HT-29 (cell line): ENCODE measurements at places on chromosomes 13 and 19. TPM values are rescaled to one million over a fixed set of nuclear protein-coding genes. Genes with fewer than 3 reads are reported as not detected.
A peak's percentile ranks its signal among the peaks of the same experiment; 100 is the strongest.

Gene RCBTB2
- 1.0 and 2.9 TPM in 2 replicates for total RNA-seq

Gene CYP4F2
- 0.18 TPM in 1 of 2 replicates, not detected in the other for total RNA-seq

DNA sequence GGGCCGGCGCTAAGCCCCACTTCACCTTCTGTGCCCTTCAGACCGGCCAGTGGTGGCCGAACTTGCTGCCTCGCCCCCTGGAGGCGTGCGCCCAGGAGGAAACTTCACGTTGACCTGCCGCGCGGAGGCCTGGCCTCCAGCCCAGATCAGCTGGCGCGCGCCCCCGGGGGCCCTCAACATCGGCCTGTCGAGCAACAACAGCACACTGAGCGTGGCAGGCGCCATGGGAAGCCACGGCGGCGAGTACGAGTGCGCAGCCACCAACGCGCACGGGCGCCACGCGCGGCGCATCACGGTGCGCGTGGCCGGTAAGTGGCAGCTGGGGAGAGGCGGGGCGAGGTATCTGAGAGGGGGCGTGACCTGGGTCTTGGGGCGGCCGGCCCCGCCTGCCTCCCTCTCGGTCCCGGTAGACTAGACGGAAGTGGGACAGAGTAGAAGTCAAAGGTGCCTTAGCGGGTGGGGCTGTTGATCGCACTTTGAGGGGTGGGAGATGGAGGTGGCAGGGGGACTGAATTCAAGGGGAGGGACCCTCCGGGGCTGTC lies 5.6 kb downstream of the ICAM5 start:
- DNase-seq: no peak

DNA sequence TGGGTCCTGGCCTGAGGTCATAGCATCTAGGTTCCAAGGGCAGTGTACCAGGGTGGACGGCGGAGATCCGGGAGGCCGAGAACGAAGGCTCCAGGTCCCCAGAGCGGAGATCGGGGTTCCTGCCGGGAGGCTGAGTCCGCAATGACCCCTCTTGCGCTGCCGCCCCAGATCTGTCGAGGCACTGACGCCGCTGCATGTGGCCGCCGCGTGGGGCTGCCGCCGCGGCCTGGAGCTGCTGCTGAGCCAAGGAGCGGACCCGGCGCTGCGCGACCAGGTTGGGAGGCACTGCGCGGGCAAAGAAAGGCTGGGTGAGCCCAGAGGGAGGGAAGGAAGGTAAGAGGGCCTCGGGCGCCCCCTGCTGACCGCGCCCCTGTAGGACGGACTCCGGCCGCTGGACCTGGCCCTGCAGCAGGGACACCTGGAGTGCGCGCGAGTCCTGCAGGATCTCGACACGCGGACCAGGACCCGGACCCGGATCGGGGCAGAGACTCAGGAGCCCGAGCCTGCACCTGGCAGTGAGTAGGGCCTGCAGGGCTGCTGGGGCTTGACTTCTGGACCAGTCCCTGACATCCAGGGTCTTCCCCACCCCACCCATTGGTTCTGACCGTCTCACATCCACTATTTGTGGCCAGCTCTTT lies 906 bp downstream of the ANKLE1 start:
- DNase-seq: peak; percentile 86

GRCh38 chr19:35753634-35754369 lies 3.0 kb downstream of the HSPB6 start:
- DNase-seq: no peak

DNA sequence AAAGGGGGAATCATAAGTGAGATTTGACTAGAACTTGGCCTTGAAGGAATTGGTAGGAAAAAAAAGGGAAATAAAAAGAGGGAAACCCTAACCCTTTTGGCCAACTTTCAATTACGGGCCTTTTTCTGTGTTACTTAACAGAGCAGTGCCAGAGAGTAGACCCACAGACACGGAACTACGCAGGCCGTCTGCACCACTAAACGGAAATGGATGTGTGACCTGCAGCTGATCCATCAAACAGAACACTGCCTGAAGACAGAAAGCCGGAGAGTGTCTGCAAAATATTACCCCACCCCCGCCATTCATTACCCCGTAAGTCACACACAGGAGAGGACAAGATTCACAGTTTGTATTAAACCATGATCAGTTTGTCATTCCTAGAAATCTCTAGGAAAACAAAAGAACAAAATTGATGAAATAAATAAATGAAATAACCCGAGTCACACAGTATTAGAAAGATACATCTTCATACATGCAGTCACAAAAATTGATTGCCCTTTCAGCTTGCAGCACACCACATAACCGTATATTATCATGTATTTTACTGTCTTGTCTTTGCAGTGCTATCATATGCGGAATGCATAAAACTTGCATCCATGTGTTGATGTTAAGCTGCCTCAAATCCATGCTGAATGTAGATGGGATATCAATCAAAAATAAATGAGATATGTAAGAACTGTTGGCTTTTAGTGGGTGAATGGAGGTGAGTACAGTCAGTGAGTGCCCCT lies 424.7 kb downstream of the IRS2 start:
- DNase-seq: no peak

DNA sequence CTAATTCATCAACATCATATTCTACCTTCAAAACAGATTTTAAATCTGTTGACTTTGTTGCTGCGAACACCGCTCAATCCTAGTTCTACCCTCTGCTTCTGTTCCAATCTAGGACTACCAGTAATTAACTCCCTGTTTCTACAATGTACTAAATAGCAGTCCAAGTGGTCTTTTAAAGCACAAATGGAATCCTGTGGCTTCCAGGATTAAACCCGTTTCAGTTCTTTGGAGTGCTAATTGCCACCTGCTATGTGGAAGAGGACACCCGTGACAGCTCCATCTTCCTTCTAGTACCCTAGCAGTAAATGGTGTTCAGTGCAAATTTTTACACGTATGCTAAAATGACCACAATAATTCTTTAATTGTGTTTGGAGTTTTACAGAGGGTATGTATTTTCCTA lies 232.1 kb downstream of the TDRD3 start:
- DNase-seq: no peak

GRCh38 chr19:47652285-47652684 lies 43.4 kb downstream of the BICRA start:
- no peak for DNase-seq

Gene PBX4
- total RNA-seq: 2.5 and 3.3 TPM in 2 replicates

DNA sequence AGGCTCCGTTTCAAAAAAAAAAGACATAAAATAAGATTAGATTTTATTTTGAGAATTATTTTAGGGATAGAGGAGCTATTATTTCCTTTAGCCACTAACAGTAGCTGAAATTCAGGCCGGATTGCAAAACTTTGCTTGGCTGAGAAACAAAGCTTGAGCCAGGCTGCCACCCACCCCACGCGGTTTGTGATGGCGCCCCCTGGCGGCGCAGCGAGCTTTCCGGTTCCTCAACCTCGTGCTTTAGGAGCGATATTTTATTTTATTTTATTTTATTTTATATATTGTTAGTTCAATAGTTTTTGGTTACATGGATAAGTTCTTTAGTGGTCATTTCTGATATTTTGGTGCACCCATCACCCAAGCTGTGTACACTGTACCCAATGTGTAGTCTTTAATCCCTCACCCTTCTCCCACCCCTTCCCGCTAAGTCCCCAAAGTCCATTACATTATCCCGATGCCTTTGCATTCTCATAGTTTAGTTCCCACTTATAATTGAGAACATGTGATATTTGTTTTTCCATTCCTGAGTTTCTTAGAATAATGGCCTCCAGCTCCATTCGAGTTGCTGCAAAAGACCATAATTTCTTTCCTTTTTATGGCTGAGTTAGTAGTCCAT lies 19.8 kb upstream of the CEACAM4 start:
- DNase-seq: no peak

DNA sequence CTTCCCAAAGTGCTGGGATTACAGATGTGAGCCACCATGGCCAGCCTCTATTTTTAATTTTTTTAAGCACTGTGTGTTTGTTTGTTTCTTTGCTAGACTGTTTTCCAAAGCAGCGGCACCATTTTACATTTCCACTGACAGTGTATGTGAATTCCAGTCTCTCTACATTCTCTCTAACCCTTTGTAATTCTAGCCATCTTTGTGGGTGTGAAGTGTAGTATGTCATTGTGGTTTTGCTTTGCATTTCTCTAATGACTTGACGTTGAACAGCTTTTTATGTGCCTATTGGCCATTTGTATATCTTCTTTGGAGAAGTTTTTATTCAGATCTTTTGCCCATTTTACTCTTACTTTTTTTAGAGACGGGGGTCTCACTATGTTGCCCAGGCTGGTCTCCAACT lies 11.6 kb downstream of the PNPLA6 start:
- no peak for DNase-seq

- DNase-seq: no peak
These were observed 51.8 kb downstream of the F2RL3 start for GRCh38 chr19:16940626-16941025.

- no peak for DNase-seq
These were observed 282.1 kb downstream of the TDRD3 start for GRCh38 chr13:60679131-60679530.

DNA sequence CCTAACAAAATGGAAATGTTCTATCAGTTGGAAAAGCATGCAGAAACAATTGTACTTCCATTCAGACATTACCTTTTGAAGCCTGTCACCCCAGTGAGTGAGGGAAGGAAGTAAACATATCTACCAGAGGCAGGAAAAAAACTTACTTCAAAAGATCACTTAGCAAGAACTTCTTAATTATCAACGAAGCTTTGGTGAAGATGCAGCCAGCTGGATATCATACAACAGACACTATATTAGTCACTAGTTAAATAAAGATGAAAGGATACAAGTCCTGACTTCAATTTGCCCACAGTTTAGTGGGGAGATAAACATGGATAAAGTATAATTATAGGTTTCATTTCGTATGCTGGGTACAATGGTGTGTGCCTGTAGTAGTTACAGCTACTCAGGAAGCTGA lies 148.8 kb downstream of the TNFRSF19 start:
- no peak for DNase-seq

Gene MCEMP1
- not detected in 2 replicates for total RNA-seq

DNA sequence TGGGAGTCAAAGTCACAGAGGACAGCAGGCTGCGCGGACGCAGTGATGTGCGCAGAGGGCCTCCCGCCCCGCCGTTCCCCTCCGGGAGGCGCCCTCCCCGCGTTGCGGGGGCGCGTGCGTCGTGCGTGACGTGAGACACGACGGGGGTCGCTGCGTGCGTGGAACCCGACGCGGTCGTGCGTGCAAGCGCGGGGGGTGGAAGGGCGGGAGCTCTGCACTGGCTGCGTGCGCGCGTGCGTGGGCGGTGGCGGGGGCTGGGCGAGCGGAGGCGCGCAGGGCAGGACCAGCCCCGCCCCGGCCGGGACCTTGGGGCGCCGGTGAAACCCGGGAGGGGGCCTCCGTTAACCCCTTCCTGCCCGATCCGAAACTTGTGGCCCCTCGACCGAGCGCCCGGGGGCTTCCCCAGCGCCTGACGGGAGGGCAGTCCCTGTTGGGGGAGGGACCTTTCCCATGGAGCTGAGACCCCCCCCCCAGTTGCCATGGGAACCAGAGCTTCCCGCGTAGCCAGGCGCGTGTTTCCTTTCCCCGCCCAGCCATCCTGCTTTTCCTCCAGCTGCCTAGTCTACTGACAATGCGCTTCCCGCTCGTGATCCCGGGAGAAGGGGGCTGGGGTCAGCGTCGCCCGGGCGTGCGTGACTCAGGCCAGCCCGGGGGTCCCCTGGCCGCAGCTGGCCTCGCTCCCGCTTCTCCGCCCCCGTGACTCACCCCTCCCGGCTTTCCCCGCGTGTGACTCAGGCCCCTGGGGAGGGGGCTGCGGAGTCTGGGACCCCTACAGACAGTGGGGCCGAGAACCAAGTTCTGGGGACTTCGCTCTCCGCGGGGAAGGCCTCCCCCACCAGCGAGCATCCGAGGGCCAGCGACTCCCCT lies 7.3 kb upstream of the HOOK2 start:
- peak; percentile 60 for DNase-seq

Gene CEACAM3
- not detected in 2 replicates for total RNA-seq

- DNase-seq: no peak
These were observed 174.6 kb downstream of the ITGBL1 start for GRCh38 chr13:101626925-101627555.

GRCh38 chr13:29534083-29534482 lies 61.4 kb downstream of the SLC7A1 start:
- DNase-seq: no peak

Gene FAAP24
- total RNA-seq: 5.7 and 5.8 TPM in 2 replicates

- DNase-seq: no peak
These were observed 2269.2 kb upstream of the PCDH20 start for GRCh38 chr13:63684822-63685221.

DNA sequence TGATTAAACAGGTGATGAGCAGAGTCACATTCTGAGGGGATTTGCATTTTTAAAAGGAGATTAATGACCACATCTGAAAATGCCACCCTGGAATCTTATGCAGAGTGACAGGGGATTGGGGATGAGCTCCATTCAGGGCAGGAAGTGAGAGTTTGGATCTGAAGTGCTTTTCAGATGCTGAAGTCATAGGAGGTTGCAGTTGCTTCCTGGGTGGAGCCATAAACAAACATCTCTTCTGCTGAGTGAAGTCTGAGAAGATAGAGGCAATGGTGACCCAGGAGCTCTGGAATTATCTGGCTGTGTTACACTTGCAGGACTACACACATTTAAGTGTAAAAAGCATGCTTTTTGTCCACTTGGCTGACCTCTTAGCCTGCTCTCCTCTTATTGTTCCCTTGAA lies 51.4 kb upstream of the PSG8 start:
- DNase-seq: no peak

Gene FFAR2
- 0.08 and 0.33 TPM in 2 replicates for total RNA-seq

DNA sequence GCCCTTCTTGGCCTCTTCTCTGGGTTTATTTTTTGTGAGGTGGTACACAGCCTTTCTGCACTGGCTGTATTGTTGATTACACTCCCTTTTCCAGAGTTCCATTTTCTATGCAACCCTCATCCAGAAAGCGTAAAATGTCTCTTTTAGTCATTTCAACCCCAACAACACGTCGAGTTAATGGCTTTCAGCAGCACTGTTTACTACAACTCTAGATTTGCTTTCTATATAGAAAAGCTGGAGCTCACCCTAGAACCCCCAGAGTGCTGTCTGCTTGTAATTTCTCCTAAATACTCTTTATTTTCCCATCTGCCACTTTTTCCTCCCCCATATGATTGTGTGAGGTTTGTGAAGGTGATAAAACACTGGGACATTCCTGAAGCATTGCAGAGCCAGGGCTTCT lies 148.9 kb upstream of the TMTC4 start:
- no peak for DNase-seq
